Hepatocyte (in vitro differentiated cells): ENCODE measurements at places on chromosomes 11 and 22. TPM values are rescaled to one million over a fixed set of nuclear protein-coding genes. Genes with fewer than 3 reads are reported as not detected.
A peak's percentile ranks its signal among the peaks of the same experiment; 100 is the strongest.

- no peak for DNase-seq
- H3K27me3 ChIP-seq: no peaks in the 10 kb centered on the region
- H3K36me3 ChIP-seq: no peaks in the 10 kb centered on the region
- no peak overlapping the region for H3K27ac ChIP-seq
Observed at GRCh38 chr11:43967661-43968060, 25.2 kb downstream of the C11orf96 start.

GRCh38 chr11:10067629-10068300 lies 226.3 kb downstream of the SBF2 start:
- no peak overlapping the region for H3K27ac ChIP-seq
- no peaks in the 10 kb centered on the region for H3K27me3 ChIP-seq
- no peak overlapping the region for H3K4me3 ChIP-seq
- DNase-seq: no peak
- no peaks in the 10 kb centered on the region for H3K36me3 ChIP-seq

DNA sequence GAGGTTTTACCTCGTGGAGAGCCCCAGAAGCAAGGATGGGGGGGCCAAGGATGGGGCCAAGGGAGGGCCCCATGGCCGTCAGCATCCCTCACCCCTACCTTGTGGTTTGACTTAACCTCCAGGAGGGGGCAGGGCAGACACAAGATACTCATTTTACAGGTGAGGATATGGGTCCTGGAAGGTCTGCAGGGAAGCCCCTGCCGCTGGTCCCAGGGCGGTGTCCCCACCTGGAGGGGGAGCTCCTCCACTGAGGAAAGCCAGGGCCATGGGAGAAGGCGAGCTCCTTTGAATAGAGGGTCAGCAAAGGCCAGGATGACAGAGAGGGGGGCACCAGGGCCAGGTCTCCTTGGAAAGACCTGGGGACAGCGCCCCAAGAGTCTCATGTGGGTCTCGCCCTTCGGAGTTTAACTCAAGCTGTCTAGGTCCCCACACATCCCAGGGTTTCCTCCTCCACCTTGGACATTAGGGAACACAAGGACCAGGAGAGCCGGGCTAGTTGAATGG lies 5.9 kb upstream of the ADORA2A start:
- peaks cover 8% of the 10 kb centered on the region for H3K4me1 ChIP-seq
- no peak overlapping the region for H3K27ac ChIP-seq
- H3K27me3 ChIP-seq: peaks cover 24% of the 10 kb centered on the region

- no peaks in the 10 kb centered on the region for H3K36me3 ChIP-seq
- no peak overlapping the region for H3K4me3 ChIP-seq
- no peak for DNase-seq
- no peaks in the 10 kb centered on the region for H3K4me1 ChIP-seq
- no peak overlapping the region for H3K27ac ChIP-seq
- H3K27me3 ChIP-seq: peaks cover 15% of the 10 kb centered on the region
Observed at GRCh38 chr11:83681031-83681781, 395.0 kb upstream of the CCDC90B start.

DNA sequence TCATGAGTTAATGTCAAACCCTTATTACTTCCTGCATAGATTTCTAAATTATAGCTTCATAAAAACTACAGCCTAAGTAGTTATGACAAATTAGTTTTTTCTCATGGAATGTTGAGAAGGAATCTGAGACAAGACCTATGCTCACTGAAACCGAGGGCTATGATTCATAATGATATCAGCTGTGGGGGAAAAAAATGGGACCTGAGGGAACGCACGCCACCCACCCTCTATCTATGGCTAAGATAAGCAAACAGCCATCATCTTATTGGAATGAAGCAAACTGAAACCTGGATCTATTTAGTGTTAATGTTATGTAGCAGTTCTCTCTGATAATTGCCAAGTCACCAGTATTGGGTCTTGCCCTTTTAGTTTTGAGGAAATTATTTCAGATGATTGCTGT lies 906.9 kb upstream of the RAG2 start:
- H3K36me3 ChIP-seq: no peaks in the 10 kb centered on the region
- peak; percentile 61 for DNase-seq
- H3K27me3 ChIP-seq: no peaks in the 10 kb centered on the region
- no peak overlapping the region for H3K4me3 ChIP-seq
- H3K27ac ChIP-seq: peak overlapping the region; percentile 85

- no peak overlapping the region for H3K27ac ChIP-seq
- H3K36me3 ChIP-seq: no peaks in the 10 kb centered on the region
- no peaks in the 10 kb centered on the region for H3K27me3 ChIP-seq
- H3K4me1 ChIP-seq: no peaks in the 10 kb centered on the region
Observed at GRCh38 chr11:83922953-83923352, 636.8 kb upstream of the CCDC90B start.

DNA sequence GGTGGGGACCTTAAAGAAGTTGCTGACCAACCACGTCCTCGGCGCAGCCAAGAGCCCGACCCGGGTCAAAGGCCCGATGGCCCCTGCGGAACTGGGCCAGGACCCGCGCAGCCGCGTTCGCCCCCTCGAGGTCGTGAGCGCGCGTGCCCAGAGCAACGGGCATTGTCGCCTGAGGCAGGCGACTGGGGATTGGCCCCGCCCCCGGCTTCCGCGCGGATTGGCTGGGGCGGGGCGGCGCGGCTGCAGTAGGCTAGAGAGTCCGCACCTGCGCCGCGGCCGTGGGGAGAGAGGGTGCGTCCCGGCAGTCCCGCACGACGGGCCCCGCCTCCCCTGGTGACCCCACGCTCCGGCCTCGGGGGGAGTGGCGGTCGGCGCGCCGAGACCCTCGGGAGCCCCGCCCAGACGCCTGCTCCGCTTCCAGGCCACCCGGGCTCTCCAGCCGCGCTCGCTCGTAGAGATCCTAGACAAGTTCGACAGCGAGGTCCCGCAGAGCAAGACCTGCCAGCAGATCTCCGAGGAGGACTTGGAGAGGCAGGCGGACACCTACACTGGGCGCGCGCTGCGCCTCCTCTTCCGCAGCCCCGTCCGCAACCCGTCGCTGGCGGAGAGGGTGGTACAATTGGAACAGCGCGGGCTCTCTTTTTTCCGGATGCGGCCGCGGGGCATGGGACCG lies 8.3 kb upstream of the PPIL2 start:
- H3K27me3 ChIP-seq: no peaks in the 10 kb centered on the region
- peak overlapping the region; percentile 62 for H3K4me3 ChIP-seq
- DNase-seq: peak; percentile 87
- peak overlapping the region; percentile 46 for H3K27ac ChIP-seq
- peaks cover 9% of the 10 kb centered on the region for H3K4me1 ChIP-seq

DNA sequence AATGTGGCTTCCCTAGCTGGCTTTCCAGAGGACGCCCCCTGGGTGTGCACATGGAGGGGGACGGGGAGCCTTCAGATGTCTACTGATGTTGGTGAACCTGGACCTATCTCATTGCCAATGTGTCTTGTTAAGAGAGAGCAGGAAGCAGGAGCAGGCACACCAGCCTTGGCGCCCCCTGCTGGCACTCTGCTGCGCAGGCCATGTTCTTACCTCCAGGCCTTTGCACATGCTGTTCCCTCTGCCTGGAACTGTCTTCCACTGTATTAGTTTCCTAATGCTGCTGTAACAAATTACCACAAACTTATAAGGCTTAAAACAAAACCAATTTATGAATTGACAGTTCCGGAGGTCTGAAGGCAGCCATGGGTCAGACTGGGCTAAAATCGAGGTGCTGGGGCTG lies 23.6 kb upstream of the MN1 start:
- H3K4me1 ChIP-seq: no peaks in the 10 kb centered on the region
- H3K27ac ChIP-seq: no peak overlapping the region
- H3K4me3 ChIP-seq: no peak overlapping the region
- H3K27me3 ChIP-seq: no peaks in the 10 kb centered on the region

- no peak for DNase-seq
Observed at GRCh38 chr11:94885581-94885980, 87.8 kb downstream of the CWC15 start.

SLC22A9 gene
- total RNA-seq: 36.3 and 36.7 TPM in 2 replicates

DEFB131B gene
- not detected in 2 replicates for total RNA-seq

GAB4 gene
- not detected in 2 replicates for total RNA-seq

SLC5A1 gene
- 7.3 and 7.4 TPM in 2 replicates for total RNA-seq

RIMBP3B gene
- 0.17 TPM in 1 of 2 replicates, not detected in the other for total RNA-seq

IL17REL gene
- total RNA-seq: not detected in 2 replicates
